ENCODE measurements at places on chromosomes 1 and 21.

DNA sequence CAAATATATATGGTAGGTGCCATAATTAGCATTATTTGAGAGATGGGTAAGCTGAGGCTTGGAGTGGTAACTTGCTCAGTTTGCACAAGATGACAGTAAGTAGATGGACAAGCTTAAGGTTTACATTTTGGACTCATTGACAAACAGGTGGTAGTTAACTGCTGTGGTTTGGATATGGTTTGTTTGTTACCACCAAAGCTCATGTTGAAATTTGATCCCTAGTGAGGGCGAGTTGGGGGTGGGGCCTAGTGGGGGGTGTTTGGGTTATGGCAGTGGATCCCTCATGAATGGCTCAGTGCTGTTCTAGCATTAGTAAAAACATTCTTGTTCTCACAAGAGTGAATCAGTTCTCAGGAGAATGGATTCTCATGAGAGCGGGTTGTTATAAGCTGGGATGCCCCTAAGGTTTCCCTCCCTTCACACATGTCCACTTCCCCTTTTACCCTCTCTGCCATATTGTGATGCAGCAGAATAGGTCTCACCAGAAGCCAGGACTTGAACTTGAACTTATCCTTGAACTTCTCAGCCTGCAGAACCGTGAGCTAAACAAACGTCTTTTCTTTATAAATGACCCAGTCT lies 6.6 kb upstream of the PRRX1 start:
- no peak for DNase-seq

GRCh38 chr1:230105245-230105753 lies 38.3 kb downstream of the GALNT2 start:
- no peak for DNase-seq

DNA sequence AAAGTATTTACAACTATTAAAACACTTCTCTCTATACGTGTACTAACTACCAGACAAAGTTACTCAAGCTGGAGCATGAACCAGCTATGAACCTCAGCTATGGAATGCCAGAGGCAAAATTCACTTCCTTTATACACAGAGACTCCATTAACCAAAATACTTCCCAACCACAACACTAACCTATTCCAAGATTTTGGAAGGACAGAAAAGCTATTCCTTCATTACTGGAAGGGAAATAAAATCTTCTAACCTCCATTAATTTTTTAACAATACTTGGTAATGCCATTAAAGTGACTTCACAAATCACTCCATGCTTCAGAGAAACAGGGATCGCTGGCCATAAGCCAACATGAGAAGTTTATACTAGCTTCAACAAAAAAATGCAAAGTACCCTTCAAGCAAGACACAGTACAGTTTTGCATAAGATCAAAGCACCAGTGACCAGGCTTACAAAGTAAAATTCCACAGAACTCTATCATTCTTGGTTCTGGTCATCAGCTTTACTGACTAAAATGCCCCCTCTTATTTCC lies 58.0 kb downstream of the PUM1 start:
- DNase-seq, result peak; percentile 49

- no peak for DNase-seq
These were observed 294.8 kb upstream of the ADAMTS5 start for GRCh38 chr21:27261676-27262075.

- no peak for DNase-seq
These were observed 63.1 kb downstream of the CDC42BPA start for GRCh38 chr1:227255086-227255732.

- no peak for DNase-seq
These were observed 1753.4 kb downstream of the MRPL39 start for GRCh38 chr21:23853796-23854379.

GRCh38 chr21:28106370-28106890 lies 886.2 kb downstream of the LTN1 start:
- DNase-seq, result no peak

DNA sequence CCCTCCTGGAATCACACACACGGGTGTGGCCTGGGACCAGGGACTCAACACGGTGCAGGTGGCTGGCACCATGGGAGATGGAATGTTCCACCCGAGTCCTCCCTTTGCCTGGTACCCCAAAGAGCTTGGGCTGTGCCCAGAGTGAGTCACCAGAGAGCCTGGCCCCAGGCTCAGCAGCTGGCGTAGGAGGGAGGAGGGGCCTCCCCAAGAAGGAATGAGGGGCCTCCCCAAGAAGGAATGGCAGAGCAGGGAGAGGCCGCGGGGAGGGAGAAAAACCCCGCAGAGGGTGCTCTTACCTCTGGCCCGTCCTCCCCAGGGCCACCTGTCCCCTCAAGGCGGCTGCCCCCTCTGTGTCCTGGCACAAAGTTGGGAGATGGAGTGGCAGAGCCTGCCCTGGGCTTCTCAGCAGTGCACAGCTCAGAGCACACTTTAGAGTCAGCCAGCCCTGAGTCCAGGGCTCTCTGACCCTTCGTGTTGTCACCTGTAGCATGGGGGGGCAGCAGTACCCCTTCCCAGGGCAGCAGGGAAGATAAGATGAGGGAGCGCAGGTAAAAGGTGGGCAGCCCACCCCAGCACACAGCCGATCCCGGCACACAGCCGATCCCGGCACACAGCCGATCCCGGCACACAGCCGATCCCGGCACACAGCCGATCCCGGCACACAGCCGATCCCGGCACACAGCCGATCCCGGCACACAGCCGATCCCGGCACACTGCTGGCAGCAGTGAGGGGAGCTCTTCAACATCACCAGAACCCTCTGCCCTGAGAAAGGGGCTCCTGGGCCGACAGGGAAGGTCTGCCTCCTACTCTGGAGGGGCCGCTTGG lies 20.2 kb upstream of the KCNAB2 start:
- no peak for DNase-seq

- no peak for DNase-seq
These were observed 168.2 kb upstream of the DPT start for GRCh38 chr1:168897249-168897648.

DNA sequence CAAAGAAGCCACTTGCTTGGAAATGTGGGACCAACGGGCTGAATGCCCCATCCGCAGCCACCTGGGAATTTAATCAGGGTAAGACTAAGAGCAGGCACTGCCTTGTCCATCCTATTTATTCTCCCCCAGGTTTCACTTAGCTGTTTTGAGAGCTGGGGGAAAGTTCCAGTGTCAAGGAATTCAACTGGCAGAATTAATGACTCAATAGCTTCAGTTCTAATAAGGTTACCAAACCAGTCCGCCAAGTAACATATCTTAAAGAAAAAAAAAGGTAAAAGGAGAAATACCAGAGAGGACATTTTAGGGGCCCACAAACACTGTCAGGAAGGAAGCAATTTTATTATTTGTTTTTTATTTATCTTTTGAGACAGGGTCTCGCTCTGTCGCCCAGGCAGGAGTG lies 157.6 kb upstream of the SOD1 start:
- no peak for DNase-seq

GRCh38 chr1:47031059-47031458 lies 7.6 kb downstream of the CYP4X1 start:
- DNase-seq, result peak; percentile 6

GRCh38 chr1:109225711-109226445 lies 12.2 kb downstream of the SARS1 start:
- DNase-seq, result no peak

GRCh38 chr1:156559797-156560385 lies 12.5 kb downstream of the IQGAP3 start:
- DNase-seq, result no peak

- DNase-seq, result no peak
These were observed 48.8 kb downstream of the H3-3A start for GRCh38 chr1:226111098-226111882.

GRCh38 chr21:16583556-16583955 lies 853.8 kb downstream of the USP25 start:
- no peak for DNase-seq

DNA sequence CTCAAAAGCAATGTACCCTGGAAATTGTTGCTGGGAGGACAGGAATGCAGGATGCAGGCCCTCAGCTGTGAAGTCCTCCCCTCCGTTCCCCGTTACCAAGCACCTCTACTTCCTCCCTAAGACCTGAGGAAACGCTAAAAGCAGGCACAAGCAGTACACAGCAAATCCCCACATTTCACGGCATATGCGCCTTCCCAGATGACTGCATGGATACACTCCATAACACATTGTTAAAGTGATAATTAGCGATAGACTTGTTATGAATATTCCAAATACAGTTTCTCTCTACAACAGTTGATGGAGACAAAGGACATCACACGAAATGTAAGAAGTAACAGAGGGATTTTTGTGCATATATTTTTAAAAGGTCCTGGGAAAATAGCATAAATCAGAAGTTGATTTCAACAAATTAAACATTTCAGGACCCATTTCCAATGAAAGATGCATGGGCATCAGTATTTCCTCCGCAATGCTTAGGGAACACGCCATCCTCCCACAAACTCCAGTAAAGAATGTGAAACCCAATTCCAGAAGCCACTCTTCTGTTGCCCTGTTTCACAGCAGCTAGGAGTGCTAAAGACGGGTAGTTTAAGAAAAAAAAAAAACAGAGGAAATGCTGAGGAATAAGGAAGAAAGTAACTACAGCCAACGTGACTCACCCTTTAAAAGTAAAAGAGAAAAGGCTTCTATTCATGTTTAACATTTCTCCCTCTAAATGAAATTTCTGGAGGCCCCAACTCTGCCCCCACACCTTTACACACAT lies 75.5 kb downstream of the HIVEP3 start:
- no peak for DNase-seq

GRCh38 chr21:46069719-46070279 lies 28.1 kb upstream of the COL6A2 start:
- no peak for DNase-seq

DNA sequence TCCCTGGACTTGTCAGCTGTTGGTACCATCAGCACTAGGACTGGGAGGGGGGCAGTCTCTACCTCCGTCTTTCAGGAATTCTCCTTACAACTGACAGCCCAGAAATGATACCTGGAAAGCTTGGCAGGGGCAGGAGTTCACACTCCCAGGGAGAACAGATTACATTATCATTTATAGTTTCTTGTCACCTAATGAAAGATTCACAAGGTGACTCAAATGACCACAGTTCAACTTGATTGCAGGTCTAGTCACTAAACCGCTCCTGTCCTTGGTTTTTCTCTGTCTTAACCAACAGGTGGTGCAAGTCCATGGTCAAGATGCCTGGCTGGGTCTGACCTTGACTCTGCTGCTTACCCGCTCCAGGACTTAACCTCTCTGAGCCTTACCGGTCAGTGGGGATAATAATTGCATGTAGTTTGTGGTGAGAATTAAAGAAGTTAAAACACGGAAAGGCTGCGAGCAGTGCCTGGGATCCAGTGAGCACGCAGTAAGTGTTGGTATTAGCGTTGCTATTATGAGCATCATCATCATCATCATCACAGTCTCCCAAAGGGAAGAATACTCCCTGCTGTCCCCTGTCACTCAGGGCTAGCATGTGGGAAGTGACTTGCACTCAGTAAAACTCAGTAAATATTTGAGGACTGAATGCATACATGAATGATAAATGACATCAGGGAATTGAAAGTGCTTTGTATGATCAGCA lies 125.3 kb upstream of the CD34 start:
- no peak for DNase-seq

DNA sequence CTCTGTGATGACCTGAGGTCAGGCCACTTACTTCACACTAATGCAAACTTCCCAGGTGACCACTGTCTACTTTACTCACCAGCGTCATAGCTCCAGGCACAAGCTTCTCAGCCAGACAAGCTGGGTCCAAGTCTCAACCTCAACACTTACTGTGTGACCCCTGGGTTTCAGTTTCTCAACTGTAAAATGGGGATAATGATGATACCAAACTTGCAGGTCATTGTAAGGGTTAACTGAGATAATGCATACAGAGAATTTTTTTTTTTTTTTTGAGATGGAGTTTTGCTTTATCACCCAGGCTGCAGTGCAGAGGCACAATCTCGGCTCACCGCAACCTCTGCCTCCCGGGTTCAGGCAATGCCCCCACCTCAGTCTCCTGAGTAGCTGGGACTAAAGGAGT lies 34.7 kb downstream of the AK2 start:
- DNase-seq, result no peak

DNA sequence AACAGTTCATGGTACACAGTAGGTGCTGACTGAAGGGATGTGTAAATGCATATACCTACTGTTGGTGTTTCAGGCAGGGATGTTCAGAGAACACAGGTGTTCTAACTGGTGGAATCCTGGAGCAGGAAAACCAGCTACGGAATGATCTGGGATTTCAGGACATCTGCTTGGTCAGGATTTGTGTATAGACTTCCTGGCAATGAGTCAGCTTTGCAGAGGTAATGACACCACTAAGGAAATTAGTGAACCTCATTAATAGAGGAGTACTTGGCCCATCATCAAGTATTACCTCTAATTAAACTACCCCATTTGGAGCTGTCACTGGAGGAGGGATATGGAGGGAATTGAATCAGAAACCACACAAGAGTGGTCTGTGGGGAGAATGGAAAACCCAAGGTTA lies 7.3 kb downstream of the MRPL37 start:
- DNase-seq, result no peak

DNA sequence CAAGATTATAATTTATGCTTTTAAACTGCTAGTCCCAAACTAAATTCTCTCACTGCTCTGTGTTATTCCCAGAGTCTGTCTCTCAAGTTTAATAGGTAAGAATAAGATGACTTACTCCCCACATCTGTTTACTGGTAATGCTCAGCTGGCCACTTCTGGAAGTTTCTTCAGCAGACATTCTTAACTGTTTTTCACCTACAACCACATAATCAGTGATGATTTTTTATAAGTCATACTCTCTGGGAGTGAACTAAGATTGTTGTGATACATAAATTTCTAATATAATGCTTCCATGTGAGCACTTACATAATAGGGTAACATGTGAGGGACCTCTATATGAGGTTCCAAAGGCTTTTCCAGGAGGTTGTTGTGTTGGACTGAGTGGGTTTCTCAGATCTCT lies 8.7 kb downstream of the SLAMF7 start:
- no peak for DNase-seq

DNA sequence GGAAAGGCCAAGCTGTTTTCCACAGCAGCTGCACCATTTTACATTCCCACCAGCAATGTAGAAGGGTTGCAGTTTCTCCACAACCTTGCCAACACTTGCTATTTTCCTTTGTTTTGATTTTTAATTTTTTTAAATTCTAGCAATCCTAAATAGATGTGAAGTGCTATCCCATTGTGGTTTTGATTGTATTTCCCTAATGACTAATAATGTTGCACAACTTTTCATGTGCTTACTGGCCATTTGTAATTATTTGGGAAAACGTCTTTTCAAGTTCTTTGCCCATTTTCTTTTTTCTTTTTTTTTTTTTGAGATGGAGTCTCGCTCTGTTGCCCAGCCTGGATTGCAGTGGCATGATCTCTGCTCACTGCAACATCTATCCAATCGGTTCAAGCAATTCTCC lies 53.9 kb downstream of the VCAM1 start:
- DNase-seq, result no peak

DNA sequence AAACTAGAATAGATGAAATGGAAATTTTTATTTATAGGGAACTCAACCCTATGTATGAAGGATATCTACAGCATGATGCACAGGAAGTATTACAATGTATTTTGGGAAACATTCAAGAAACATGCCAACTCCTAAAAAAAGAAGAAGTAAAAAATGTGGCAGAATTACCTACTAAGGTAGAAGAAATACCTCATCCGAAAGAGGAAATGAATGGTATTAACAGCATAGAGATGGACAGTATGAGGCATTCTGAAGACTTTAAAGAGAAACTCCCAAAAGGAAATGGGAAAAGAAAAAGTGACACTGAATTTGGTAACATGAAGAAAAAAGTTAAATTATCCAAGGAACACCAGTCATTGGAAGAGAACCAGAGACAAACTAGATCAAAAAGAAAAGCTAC lies 7.9 kb downstream of the USP1 start:
- DNase-seq, result no peak

GRCh38 chr1:212302745-212303383 lies 17.7 kb downstream of the PPP2R5A start:
- DNase-seq, result no peak

GRCh38 chr1:102566182-102566581 lies 542.1 kb downstream of the COL11A1 start:
- DNase-seq, result no peak
